ENCODE measurements at places on chromosomes 6 and 20. TPM values are rescaled to one million over a fixed set of nuclear protein-coding genes. Genes with fewer than 3 reads are reported as not detected.

GRCh38 chr6:14664621-14665315 lies 547.2 kb downstream of the CD83 start:
- DNase-seq, result peak; percentile 33

DNA sequence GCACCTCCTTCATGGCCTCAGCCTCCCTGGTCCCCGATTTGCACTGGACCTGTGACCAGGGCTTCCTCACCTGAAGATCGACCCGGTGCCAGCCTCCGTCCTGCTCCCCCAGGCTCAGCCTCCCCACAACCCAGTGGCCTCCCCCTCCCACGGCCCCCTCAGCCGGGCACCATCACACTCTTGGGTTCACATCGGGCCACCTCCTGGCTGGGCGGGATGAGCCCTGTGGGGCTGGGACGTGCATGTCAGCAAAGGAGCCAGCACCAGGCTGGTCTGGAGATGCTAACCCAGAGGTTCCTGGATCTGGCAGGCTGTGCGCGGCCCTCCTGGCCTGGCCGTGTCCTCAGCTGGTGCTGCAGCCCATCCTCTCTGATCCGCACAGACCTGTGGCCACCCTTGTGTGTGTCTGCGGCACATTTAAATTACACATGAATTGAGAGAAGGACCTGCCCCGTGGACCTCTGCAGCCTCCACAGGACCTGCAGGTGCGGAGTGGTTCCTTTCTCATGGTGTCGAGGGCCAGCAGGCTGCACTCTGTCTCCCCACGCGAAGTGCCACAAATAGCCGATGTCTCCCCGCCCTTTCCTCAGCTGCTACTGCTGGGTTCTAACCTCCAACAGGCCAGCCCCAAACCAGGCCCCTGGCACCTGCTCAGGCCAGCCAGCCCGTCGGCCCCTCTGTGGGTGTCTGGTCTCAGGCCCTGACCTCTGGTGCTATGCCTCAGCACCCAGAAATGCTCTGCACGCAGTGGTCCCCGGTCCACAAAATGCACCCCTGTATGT lies 237.5 kb downstream of the ERMARD start:
- DNase-seq, result no peak

DNA sequence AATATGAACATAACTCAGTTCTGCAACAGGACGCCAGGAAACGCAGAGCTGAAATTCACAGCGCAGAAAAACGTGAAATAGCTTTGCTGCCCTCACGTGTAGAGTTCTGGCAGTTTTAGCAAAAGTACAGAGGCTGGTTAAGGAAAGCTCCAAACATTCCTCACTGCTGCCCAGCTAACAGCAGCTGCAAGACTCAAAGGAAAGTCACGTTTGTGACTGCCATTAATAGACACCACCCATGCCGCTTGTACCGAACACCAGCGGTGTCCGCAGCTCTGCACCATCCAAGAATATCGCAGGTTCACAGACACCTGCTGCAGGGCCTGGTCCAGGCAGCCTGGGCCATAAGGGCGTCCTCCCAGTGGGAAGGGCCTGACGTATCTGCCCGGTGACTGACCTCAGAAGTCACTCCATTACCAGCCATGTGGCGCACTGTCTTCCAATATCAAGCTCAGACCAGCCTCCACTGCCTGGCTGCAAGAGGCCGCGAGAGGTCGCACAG lies 61.4 kb downstream of the WDR27 start:
- DNase-seq, result no peak

- peak; percentile 13 for DNase-seq
These were observed 364.1 kb upstream of the BTBD3 start for GRCh38 chr20:11553603-11554002.

The CYP39A1 gene
- total RNA-seq, result 17.4 TPM

The TMC2 gene
- total RNA-seq, result not detected

The MAFB gene
- total RNA-seq, result 1.3 TPM

The NCOA3 gene
- 25.5 TPM for total RNA-seq

The GPSM3 gene
- total RNA-seq, result 0.79 TPM

All from bronchial epithelial cell (primary cell).